ENCODE measurements at places on chromosomes 5 and 9.

GRCh38 chr5:74187757-74188156, 452.8 kb downstream of the ENC1 start:
- DNase-seq = no peak

DNA sequence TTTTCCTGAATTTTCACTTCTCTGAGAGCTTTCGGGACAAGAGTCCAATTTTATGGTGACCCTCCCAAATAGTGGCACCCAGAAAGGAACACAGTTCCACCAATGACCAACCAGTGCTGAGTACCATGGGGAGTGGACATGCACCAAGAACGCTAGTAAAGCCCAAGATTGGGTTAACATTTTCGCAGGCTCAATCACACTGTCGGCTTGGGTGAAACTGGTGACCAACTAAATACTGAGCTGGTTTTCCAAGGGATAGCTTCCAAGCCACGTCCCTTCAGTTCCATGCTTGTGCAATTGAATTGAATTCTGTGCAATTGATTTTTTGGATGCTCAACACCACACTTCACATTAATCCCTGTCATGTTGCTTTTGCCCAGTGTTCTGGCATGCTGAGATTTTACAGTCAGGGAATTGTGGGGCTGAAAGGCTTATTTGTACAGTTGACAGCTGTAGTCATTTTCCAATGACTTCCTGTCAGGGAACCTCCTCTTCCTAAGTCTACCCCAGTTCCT, 37.6 kb upstream of the TRMT10B start:
- no peak for DNase-seq

DNA sequence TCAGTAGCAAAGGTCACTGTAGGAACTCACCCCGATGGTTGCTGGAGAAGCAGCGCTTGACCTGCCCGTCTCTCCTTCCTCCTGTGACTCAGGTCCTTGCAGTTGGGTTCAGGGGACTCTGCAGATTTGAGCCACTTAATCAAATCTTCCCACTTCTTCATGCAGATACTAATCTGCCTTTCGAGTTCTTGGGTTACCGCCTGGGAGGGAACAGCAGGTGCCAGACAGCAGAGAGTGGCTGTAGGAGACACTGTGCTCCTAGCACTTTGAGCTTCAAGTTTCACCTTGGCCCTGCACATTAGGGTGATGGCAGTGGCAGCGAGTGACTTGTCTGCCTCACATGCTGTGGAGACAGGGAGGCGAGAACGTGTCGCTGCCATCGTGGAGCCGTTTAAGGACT, 478.3 kb downstream of the PSAT1 start:
- DNase-seq = no peak

DNA sequence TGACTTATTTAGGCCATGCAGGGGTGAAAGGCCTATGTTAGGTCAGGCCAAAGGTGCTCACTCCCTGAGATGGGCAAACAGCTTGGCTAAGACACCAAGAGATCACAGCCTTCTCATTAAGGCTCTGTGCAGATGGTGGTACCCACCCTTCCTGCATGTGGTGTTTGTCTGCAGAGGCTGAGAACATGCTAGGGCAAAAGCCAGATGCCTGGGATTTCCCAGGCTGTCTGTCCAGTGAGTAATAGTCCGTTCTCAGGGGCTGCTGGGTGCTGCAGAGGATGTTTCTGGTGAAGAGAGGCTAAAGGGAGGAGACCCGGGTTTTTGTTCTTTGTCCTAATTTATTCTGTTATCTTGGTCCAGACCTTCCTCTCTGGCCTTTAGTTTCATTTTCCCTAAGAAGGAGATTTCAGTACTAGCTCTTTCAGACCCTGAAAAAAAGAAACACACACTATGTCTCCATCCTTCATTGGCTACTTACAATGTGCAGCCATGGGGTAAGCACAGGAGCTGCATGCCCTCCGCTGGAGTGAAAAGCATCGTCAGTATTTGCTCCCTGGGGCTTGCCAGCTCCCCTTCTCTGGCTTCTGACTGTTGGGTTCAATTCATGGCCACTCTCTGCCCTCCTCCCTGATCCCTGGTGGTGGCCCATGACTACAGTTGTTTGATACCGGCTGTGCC, 23.4 kb upstream of the GLRA1 start:
- no peak for DNase-seq

DNA sequence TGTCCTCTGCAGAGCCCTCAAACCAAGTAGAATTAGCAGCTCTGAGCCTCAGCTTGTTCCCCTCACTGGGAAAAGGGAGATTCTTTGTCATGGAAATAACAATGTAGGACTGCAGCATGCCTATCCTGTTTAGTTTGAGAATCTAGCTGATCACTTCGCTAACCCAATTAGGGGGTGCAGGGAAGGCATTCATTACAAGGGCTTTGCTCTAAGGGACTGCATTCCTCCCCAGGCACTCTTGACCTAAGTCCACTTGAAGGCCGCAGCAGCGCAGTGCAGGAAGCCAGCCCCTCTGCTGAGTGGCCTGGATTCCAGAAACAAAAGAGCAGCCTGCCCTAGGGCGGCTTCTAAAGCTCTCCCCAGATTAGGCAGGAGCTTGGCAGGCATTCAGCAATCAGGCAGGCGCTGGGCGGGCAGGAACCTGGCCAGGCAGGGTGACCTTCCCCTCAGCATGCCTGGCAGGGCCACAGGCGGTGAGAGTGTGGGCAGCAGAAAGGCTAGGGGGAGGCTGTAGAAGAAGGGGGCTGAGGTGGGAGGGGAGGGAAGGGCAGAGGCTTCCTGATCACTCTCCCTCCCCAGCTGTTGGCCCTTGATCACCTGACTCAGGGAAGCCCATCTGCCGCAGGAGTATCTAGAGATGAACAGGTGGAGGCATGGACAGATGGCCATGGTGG, 24.8 kb downstream of the CCNJL start:
- DNase-seq = no peak

- DNase-seq = no peak
Measured at GRCh38 chr5:39657943-39658342, 233.2 kb upstream of the DAB2 start.

- no peak for DNase-seq
Measured at GRCh38 chr9:2023532-2023931, 8.4 kb downstream of the SMARCA2 start.

GRCh38 chr5:91277093-91277626, 106.0 kb downstream of the ARRDC3 start:
- no peak for DNase-seq

DNA sequence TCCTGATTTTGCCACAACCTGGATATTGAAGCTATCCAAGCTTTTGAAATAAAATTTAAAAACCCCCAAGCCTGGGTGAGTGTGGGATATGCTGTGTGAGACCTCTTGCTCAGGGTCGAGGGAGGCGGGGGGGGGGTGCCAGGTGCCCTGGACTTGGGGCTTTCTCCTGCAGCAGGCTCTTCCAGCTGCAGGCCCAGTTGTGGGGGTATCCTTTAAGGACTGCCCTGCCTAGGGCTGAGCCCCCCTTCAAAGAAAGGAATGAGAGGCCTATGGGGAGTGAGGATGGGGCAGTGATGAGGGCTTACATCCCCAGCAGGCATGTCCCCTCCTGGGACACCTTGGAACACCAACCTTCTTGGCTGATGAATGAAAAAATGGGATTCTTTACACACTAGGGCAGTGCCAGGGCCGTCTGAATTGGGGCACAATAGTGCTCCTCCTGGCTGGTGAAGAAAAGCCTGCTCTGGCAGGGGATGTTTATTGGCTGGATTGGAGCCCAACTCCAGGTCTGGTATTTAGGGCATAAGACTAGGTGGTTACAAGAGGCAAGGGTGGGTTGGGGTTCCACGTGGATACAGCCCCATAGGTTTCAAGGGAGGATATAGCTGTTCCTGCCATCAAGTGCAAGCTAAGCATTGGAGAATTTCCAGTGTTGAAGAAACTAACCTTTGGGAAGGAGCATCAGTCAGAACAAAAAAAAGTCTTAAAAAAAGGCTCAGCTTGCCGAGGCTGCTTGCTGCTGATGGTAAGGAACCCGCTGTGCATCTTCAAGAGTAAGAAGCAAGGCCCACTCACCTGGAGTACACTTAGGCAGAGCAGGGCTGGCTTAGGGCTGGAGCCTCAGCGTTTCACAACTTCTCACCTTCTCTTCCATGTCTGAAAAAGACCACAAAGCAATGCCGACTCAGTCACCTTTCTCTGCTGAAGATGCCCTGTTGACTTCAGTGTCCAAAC, 7.0 kb downstream of the HNRNPAB start:
- no peak for DNase-seq

DNA sequence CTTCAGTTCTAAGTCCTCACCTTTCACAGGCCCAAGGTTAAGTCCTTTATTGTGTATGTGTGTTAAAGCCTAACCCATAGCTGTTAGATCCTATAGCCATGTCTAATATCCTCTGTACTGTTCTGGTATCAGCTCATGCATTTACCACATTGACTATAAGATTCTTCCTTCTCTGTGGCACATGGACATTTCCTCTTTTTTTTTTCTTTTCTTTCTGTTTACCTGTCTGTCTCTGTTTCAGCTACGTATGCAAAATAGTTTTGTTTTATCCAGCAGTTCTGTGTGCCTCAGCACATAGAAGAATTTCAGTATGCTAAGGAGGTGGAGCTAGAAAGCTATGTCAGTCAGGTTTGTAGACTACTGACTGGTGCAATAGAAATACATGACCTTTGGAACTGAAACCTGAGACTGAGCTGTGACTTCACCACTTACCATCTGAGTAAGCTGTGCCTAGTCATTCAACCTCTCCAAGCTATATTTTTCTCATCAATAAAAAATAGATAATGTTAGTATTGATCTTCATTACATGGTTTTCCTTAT, 155.6 kb upstream of the VLDLR start:
- no peak for DNase-seq

DNA sequence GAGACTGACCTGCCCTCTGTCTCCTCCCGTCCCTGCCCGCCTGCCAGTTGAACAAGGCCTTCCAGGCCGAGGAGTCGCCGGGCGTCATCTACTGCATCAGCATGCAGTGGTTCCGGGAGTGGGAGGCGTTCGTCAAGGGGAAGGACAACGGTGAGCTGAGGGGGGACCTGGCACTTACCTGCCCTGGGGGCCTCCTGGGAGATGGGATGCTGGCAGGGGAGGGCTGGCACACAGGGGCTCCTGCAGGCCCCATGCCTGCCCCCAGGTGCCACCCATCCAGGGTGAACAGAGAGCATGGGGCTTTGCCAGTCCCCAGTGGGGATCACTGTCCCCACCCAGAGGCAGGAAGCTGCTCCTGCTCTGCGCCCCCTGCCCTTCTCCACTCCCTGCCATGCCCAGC, 43.0 kb downstream of the USP20 start:
- no peak for DNase-seq

DNA sequence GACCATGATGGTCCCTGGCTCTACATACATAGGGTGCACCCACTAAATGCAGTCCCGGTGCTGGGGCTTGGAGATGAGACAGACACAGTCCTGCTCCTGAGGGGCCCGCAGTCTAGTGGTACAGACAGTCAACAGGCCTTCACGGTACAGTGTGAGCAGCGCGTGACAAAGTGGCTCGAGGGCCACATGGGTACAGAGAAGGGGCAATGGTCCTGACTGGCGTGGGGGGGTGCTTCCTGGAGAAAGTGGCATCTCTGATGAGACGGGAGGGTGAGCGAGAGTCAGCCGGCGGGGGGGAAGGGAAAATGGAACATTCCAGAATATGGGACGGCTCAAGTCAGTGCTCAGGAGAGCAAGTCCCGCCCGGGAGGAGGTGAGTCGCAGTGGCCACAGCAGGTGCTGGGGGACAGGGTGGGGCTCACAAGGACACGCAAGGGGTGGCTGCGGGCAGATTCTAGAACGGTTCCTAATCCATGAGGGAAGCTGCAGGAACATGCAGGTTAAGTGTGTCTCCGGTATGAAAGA, 38.0 kb downstream of the WHRN start:
- no peak for DNase-seq

DNA sequence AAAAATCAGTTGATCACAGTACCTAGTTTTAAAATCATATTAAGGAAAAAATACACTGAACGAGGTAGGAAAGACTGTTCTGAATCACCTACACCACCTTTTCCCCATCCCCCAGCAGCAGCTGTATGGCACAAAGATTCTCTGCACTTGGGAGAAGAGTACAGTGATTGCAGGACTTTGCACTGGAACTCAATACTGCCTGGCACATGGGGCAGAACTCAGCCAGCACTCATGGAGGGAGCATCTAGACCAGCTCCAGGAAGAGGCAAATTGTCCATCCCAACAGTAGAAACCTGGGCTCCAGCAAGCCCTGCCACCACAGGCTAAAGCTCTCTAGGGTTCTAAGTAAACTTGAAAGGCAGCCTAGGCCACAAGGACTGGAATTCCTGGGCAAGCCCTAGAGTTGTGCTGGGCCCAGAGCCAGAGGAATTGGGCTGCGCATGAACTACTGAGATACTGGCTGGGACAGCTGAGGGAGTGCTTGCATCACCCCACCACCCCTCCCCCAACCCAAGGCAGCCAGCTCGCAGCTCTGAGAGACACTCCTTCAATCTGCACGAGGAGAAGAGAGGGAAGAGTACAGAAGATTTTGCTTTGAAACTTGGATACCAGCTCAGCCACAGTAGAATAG, 654.4 kb upstream of the CDH6 start:
- no peak for DNase-seq

Data from stimulated activated CD4-positive, alpha-beta T cell treated with anti-CD3 and anti-CD28 coated beads, Interleukin-1b, Interleukin-23, amount 100 ng/mL, for 1 hour (primary cell).